SJSA1 (cell line): ENCODE measurements at places on chromosomes 1 and 21. TPM values are rescaled to one million over a fixed set of nuclear protein-coding genes. Genes with fewer than 3 reads are reported as not detected.

GRCh38 chr1:113297749-113298148 is 92.6 kb upstream of the MAGI3 start:
- DNase-seq: no peak

GRCh38 chr1:182614796-182615454 is 10.7 kb upstream of the RGS16 start:
- DNase-seq: peak; percentile 94

Gene PLA2G2D
- not detected in 2 replicates for total RNA-seq

GRCh38 chr21:31837618-31838390 is 35.0 kb upstream of the HUNK start:
- no peak for DNase-seq

DNA sequence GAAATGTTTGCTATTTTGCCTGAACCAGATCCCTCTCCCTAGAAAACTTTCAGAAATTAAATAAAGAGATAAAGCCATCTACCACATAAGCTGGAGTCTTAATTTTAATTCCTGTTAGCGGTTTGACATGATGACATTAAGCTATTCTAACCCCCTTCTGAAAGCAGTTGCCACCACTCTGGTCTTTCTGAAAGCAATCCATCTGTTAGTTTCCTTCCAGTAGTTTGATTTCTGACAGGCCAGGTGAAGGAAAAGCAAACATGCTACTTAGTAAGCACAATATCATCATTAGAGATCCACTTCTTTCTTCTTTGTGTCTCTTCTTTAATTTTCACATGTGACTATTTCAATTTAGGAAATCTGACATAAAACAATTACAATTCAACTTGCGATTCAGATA is 39.9 kb downstream of the RGL1 start:
- DNase-seq: no peak

DNA sequence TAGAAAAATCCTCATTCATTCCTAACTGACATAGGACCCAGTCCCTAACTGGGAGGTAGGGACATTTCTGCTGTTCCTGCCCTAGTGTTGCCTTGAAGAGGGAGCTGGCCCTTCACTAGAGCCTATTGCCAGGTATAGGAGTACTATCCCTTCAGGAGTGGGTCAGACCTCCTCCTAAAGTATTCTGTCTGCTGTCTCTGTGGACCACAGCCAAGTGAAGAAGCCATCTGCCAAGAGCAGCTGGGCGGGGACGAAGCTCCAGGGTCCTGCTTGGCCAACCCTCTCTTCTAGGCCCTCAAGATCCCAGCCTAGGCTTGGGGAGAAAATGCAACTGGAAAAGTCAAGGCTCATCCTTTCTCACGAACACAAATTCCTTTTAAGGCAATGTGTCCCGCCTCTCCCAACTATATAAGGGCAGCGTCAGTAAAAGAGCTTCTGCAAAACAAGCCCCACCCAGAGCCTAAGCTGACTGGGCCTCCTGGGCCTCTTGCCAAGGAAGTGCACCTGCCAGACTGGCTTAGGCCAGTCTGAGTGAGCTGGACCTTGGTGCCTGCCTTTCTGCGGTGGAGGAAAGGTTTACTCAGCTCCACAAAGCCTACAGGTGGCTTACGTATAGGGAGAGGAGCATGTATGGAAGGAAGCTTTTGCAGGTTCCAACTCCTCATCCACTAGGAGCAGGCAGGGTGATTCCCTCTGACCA is 638 bp upstream of the TUFT1 start:
- peak; percentile 88 for DNase-seq

- DNase-seq: peak; percentile 28
Observed at GRCh38 chr1:201346337-201346939, 31.0 kb downstream of the TNNT2 start.

- DNase-seq: no peak
Observed at GRCh38 chr1:38084700-38085099, 38.1 kb upstream of the POU3F1 start.

Gene CR1L
- total RNA-seq: not detected in 2 replicates

- peak; percentile 58 for DNase-seq
Observed at GRCh38 chr1:39154553-39155421, 49.7 kb upstream of the MACF1 start.

DNA sequence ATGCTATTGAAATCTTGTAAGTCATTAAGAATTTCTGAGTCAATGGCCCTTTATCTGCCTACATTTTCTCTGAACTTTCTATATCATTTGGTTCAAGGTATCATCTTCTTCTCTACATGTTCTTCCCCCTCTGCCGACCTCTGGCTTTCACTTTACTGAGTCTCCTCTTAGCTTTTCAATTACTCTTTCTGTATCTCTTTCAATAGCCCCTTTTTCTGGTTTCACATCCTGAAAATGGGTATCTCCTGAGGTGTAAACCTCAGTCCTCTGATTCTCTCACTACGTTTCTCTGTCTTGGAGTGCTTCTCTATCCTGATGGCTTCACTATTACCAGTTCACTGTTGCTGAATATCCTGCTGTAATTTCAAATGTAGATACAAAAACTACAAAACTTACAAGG is 98.9 kb downstream of the LYST start:
- DNase-seq: no peak

DNA sequence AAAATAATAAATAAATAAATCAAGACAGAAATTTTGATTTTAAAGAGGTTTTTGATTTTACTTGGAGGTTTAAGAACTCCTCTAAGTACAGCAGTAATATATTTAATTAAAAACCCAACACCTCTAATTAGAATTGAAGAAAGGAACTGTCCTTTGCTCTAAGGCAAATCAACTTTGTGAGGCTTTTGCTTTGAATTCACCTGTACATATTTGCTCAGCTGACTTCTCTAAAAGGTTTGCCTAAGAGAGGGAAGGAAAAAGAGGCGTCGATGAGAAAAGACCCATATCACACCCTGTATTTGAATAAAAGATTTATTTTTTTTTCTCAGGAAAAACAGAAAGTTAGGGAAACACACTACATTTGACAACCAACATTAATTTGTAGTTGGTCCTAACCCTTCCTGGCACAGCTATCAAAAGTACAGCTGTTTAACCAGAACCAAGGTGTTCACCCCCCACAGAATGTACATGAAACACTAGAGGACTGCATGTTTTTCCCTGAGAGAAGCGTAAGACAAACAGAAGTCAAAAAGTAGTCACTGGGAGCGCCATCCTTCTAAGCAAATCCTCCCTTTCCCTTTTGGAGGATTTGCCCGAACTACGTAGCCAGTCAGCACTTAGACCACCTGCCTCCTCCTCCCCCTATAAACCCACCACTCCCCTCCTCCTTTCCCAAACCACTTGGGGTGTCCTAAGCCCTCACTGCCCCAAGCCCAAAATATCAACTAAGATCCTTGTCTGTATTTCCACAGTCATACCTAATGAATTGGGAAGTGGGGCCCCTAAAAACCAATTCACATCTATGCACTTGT is 4.9 kb downstream of the MCL1 start:
- no peak for DNase-seq

Gene SRGAP2
- 26.0 and 36.4 TPM in 2 replicates for total RNA-seq

GRCh38 chr1:92365378-92366039 is 66.7 kb downstream of the RPAP2 start:
- DNase-seq: no peak

Gene CFHR3
- total RNA-seq: not detected in 2 replicates

GRCh38 chr1:36653850-36654249 is 171.1 kb upstream of the CSF3R start:
- DNase-seq: no peak

Gene RBM11
- not detected in 2 replicates for total RNA-seq

- no peak for DNase-seq
Observed at GRCh38 chr1:228004331-228004855, 2.4 kb upstream of the WNT3A start.

- DNase-seq: no peak
Observed at GRCh38 chr1:58312971-58313563, 233.5 kb downstream of the OMA1 start.

DNA sequence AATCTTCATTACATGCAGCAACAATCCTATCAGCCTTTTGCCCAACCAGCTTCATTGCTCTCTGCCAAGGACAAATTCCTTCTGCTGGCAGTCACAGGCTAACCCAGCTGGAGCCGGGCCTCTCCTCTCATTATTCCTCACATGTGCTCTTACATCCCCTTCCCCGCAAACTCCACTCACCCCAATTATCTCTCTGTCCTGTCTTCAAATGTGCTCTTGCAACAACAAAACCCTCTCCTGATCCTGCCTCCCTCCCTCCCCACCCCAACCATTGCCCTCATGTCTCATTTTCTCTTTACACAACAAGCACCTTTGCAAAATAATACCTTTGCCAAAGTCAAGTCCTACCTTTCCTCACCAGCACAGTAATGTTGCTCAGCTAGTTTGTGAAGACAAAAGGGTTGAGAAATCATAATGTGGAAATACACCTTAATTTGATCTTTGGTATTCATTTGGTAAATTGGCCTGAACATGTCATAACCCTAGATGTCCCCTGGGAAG is 36.0 kb upstream of the DHCR24 start:
- no peak for DNase-seq

DNA sequence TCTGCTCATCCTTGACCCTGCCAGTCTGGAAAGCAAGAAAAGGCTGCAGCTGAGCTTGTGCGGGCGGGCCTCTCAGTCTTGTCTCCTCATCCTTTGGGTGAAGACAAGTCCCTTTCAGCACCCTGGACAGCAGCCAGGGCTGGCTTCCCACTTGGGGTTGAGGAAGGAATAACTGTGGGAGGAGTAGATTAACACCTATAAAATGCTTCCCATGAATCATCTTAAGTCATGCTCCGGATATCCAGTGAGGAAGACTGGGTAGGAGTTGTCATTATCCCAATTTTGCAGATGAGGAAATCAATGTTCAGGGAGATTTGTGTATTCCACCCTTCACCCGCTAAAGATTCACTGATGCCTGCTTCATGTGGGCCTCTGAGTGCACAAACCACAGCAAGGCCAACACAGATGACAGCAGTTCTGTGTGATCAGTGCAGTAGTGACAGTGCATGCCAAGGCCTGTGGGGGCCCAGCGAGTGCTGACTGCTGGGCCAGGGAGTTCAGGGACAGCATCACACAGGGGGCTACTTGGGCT is 20.1 kb upstream of the COL16A1 start:
- DNase-seq: peak; percentile 75

Gene HHAT
- 2.9 and 10.0 TPM in 2 replicates for total RNA-seq

Gene ARHGAP30
- not detected in 2 replicates for total RNA-seq

Gene STX12
- 67.5 and 76.5 TPM in 2 replicates for total RNA-seq

DNA sequence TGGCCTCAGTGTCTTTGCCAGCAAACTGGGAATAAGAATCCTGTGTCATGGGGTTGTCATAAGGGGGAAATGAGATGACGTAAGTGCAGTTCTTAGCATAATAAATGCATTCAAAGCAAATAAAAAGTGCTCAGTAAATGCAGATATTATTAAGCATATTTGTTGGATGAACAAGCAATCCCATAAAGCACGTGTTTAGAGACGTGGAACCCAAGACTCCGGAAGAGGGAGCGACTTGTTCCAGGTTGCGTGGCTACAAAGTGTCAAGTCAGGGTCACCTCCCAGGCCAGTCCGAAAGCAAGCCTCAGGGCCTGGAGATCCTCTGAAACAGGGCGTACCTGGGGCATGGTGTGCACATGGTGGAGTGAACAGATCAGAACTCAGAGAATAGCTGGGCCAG is 58.0 kb upstream of the LAPTM5 start:
- no peak for DNase-seq

Gene C1QC
- total RNA-seq: not detected in 2 replicates

Gene SYT11
- total RNA-seq: 6.3 and 6.9 TPM in 2 replicates

Gene TMEM234
- 9.2 and 13.5 TPM in 2 replicates for total RNA-seq

GRCh38 chr1:27253596-27253995 is 19.2 kb downstream of the WDTC1 start:
- DNase-seq: no peak

DNA sequence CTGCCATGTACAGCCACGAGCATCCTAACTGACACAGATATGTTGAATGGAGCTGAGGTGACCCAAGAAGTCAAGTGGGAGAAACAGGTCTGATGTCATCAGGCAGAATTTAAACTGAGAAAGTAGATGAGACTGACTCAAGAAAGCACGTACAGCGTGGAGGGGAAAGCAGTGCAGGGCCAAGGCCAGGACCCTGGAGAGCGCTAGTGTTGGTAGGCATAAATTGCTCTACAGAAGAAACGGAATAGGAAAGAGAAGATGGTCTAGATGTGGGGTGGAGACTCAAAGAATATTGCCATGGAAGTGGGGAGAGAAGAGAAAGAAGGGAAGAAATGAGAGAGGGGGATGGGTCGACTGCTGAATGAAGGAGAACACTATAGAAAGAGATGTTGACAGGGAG is 45.3 kb upstream of the GJB5 start:
- DNase-seq: no peak
